Immature natural killer cell (primary cell): ENCODE measurements at places on chromosomes 3 and 15.

DNA sequence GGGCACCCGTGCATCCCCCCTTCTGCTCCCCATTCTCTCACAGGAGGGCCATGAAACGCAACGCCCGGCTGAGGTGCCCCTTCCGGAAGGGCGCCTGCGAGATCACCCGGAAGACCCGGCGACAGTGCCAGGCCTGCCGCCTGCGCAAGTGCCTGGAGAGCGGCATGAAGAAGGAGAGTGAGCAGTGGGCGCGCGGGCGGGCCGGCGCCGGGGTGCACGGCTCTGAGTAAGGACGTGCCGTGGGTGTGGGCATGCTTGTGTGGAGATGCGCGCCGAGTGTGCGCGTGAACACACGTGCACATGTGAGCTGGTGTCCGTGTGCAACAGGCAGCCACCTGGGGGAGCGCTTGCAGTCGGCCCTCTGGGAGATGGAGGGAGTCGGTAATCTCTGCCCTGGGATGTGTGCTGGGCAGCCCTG, 28.1 kb downstream of the NR1I2 start:
- H3K36me3 ChIP-seq, result no peaks in the 10 kb centered on the region
- peak overlapping the region; percentile 87 for H3K4me3 ChIP-seq
- peak; percentile 34 for DNase-seq
- peaks cover 11% of the 10 kb centered on the region for H3K4me1 ChIP-seq
- H3K27ac ChIP-seq, result peak overlapping the region; percentile 46

- no peaks in the 10 kb centered on the region for H3K36me3 ChIP-seq
- H3K27ac ChIP-seq, result peak overlapping the region; percentile 96
- no peak for DNase-seq
- peaks cover 43% of the 10 kb centered on the region for H3K4me1 ChIP-seq
- no peaks in the 10 kb centered on the region for H3K27me3 ChIP-seq
Observed at GRCh38 chr15:95840004-95840403, 490.5 kb upstream of the NR2F2 start.

- no peak for DNase-seq
- peaks cover 45% of the 10 kb centered on the region for H3K4me1 ChIP-seq
- H3K27ac ChIP-seq, result no peak overlapping the region
- H3K4me3 ChIP-seq, result no peak overlapping the region
Observed at GRCh38 chr3:171279972-171280371, 180.2 kb downstream of the TNIK start.

DNA sequence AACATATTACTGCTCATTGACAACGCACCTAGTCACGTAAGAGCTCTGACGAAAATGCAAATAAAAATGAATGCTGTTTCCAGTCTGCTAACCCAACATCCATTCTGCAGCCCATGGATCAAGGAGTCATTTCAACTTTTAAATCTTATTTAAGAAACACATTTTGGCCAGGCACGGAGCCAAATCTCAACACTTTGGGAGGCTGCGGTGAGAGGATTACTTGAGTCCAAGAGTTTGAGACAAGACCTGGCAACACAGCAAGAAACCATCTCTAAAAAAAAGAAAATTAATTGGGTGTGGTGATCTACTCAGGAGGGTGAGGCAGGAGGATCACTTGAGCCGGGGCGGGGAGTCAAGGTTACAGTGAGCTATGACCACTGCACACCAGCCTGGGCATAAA, 22.4 kb upstream of the TM4SF19 start:
- peaks cover 37% of the 10 kb centered on the region for H3K4me1 ChIP-seq
- H3K27ac ChIP-seq, result peak overlapping the region; percentile 16
- DNase-seq, result no peak
- H3K36me3 ChIP-seq, result peaks cover 50% of the 10 kb centered on the region
- H3K4me3 ChIP-seq, result no peak overlapping the region
- peaks cover 8% of the 10 kb centered on the region for H3K27me3 ChIP-seq

DNA sequence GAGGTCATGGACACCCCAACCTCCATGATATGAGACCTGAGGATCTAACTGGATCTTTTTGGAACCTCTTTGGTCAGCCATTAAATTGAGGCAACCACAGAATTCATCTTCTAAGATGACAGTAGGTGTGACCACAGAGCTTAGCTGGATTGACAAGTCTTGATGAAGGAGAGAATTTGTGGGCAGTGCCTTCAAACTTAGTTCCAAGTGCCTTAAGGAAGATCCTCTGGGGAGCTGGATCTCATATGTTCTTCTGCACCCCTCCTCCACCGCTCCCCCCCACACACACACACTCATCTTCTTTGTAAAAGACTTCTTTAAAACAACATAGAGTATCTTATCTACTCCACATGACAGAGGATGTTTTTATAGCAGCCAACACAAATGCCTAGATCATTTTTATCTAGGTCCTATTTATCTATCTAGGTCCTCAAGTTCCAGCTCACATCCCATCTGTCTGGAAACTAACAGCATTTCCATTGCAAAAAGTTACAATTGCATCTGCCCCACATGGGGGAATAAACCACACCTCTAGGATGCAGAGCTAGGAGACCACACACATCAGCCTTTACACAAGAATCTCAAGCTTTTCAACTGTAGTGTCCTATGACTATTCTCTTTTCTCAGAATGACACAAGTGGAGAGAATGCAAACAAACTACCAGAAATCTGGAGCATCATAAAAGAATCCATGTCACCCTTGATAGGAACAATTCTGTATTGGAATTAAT, 37.4 kb downstream of the WWTR1 start:
- no peak for DNase-seq
- H3K4me3 ChIP-seq, result no peak overlapping the region
- H3K4me1 ChIP-seq, result peaks cover 6% of the 10 kb centered on the region
- no peaks in the 10 kb centered on the region for H3K36me3 ChIP-seq
- H3K27ac ChIP-seq, result no peak overlapping the region
- H3K27me3 ChIP-seq, result no peaks in the 10 kb centered on the region

DNA sequence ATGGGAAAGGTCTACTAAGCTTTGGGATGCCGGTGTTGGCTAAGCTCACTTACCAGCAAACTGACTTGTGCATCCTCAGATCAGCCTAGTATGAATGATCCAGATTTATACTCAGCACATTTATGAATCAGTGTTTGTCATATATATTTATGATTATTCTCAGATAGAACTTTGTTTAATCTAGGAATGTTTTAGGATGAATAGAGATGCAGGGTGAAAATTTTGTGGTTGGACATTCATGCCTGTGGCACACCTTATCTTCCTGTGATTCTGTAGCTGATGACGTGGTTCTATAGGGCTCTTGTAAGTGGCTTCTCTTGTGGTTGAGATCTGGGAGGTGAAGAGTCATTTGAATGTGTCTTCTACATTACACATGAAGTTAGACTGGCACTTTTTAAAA, 11.4 kb downstream of the CDIN1 start:
- no peak overlapping the region for H3K27ac ChIP-seq
- peaks cover 13% of the 10 kb centered on the region for H3K4me1 ChIP-seq

- no peak overlapping the region for H3K27ac ChIP-seq
- no peaks in the 10 kb centered on the region for H3K36me3 ChIP-seq
- H3K4me3 ChIP-seq, result no peak overlapping the region
Observed at GRCh38 chr3:72034986-72035385, 250.0 kb upstream of the PROK2 start.

- H3K4me1 ChIP-seq, result no peaks in the 10 kb centered on the region
- no peak overlapping the region for H3K27ac ChIP-seq
- no peak overlapping the region for H3K4me3 ChIP-seq
- DNase-seq, result no peak
Observed at GRCh38 chr15:40538976-40539375, 25.9 kb downstream of the CCDC32 start.

DNA sequence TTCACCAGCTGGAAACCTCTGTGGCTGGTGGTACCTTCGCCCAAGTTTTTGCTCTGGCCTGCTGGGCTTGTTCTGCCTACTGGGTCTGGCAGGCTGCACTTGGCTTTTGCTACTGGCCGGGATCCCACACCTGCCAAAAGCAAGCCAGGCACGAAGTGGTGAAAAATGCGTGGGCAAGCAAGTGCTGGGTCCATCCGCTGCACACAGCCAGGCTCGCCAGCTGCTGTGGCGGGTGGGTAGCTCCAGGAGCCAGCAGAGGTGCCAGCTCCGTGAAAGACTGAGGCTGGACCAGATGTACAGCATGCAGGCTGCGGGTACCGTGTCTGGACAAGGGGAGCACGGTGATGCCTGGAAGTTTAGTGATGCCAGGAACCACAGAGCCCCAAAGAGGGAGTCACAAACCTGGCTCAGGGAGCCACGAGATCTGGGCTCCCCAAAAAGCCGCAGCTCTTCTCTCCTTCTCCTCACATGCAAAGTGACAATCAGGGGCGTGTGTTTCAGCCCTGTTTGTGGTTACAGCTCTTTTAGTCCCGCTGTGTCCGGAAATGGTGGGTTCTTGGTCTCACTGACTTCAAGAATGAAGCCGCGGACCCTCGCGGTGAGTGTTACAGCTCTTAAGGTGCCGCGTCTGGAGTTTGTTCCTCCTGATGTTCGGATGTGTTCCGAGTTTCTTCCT, 1455.6 kb upstream of the GBE1 start:
- H3K4me1 ChIP-seq, result no peaks in the 10 kb centered on the region
- no peak overlapping the region for H3K4me3 ChIP-seq
- no peak for DNase-seq
- H3K27ac ChIP-seq, result no peak overlapping the region
- H3K36me3 ChIP-seq, result no peaks in the 10 kb centered on the region
- peaks cover 2% of the 10 kb centered on the region for H3K27me3 ChIP-seq

- peaks cover 56% of the 10 kb centered on the region for H3K36me3 ChIP-seq
- no peaks in the 10 kb centered on the region for H3K4me1 ChIP-seq
- no peak overlapping the region for H3K27ac ChIP-seq
- H3K4me3 ChIP-seq, result no peak overlapping the region
- H3K27me3 ChIP-seq, result no peaks in the 10 kb centered on the region
- no peak for DNase-seq
Observed at GRCh38 chr3:44451441-44451840, 26.0 kb downstream of the ZNF445 start.

DNA sequence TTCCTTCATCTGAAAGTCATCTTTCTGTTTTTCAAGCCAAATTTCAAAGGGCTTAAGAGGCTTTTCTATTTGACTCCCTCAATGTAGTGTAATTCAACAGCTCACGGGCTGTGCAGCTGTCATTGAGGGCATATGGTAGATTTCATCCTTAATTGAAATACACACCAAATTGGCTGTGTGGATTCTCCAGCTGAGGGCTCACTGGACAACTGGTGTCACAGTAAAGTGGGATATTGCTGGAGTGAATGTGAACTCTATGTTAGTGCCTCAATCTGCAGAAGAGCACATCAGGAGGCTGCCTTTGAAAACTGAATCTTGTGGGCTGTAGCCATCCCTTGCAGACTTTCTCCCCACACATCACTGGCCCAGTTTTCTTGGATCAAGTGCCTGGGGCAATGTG, 120.1 kb downstream of the GALK2 start:
- peaks cover 17% of the 10 kb centered on the region for H3K36me3 ChIP-seq
- no peak for DNase-seq
- H3K4me3 ChIP-seq, result no peak overlapping the region
- H3K27ac ChIP-seq, result no peak overlapping the region

DNA sequence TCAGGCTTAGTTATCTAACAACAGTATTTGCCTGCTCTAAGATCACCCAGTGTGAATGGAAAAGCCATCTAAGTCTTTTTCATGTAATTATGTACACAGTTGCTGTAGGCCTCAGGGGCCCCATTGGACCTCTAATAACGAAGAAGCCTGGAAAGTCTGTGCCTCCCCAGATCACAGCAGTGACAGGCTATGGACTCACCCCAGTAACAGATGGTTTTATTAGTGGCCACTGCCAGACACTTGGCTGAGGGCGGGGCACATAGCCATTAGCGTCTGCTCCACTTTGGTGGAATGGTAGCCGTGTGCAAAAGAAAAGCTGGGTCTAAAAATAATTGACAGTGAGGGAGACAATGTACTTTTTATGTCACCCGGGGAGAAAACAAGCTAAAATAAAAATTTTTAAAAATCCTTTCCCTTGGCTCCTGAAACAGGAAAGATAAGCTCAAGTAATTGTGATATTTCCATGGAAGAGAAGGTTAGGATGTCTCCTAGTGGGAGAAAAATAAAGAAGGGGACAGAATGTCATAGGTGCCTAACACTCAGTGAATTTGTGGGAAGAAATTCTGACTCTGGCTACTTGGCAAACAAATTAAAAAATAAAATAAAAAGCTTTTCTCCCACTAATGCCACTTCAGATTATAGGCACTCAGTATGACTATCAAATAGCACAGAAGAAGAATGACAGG, 44.3 kb upstream of the ZNF385D start:
- no peak for DNase-seq
- no peak overlapping the region for H3K27ac ChIP-seq
- no peaks in the 10 kb centered on the region for H3K36me3 ChIP-seq
- no peaks in the 10 kb centered on the region for H3K27me3 ChIP-seq
- no peaks in the 10 kb centered on the region for H3K4me1 ChIP-seq
- H3K4me3 ChIP-seq, result no peak overlapping the region

- no peaks in the 10 kb centered on the region for H3K4me1 ChIP-seq
- H3K27me3 ChIP-seq, result no peaks in the 10 kb centered on the region
- no peak overlapping the region for H3K27ac ChIP-seq
- H3K36me3 ChIP-seq, result no peaks in the 10 kb centered on the region
- no peak for DNase-seq
Observed at GRCh38 chr3:12268049-12268735, 20.7 kb upstream of the PPARG start.

GRCh38 chr15:67127965-67128364, 62.6 kb downstream of the SMAD3 start:
- peak overlapping the region; percentile 76 for H3K27ac ChIP-seq
- no peak overlapping the region for H3K4me3 ChIP-seq
- no peaks in the 10 kb centered on the region for H3K27me3 ChIP-seq
- DNase-seq, result no peak
- H3K4me1 ChIP-seq, result peaks cover 70% of the 10 kb centered on the region
- H3K36me3 ChIP-seq, result peaks cover 13% of the 10 kb centered on the region

DNA sequence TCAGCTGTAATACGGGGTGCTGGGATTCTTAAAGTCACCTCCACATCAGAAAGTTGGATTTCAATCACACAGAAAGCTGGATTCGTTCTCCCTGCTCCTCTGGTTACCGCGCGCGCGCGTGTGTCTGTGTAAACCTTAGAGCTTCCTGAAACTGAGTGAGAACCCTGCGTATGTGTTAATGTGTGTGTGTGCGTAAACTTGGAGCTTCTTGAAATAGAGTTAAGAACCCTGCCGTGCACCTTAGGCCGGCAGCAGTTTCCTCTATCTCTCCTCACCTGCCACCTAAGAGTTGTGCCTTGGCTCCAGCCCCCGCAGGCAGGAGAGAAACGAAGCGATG, 531 bp downstream of the LZTFL1 start:
- peaks cover 12% of the 10 kb centered on the region for H3K36me3 ChIP-seq
- H3K27me3 ChIP-seq, result peaks cover 8% of the 10 kb centered on the region
- H3K27ac ChIP-seq, result peak overlapping the region; percentile 96
- H3K4me3 ChIP-seq, result peak overlapping the region; percentile 94
- no peak for DNase-seq
- peaks cover 22% of the 10 kb centered on the region for H3K4me1 ChIP-seq

DNA sequence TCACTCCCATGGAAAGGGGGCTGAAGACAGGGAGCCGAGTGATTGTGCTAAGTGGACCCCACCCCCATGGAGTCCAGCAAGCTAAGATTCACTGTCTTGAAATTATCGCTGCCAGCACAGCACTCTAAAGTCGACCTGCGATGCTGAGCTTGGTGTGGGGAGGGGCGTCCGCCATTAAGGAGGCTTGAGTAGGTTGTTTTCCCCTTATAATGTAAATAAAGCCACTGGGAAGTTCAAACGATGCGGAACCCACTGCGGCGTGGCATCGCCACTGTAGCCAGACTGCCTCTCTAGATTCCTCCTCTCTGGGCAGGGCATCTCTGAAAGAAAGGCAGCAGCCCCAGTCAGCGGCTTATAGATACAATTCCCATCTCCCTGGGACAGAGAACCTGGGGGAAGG, 10.9 kb upstream of the SRGAP3 start:
- DNase-seq, result no peak
- H3K4me1 ChIP-seq, result no peaks in the 10 kb centered on the region
- peaks cover 4% of the 10 kb centered on the region for H3K27me3 ChIP-seq
- H3K27ac ChIP-seq, result no peak overlapping the region

- no peak overlapping the region for H3K4me3 ChIP-seq
- no peak overlapping the region for H3K27ac ChIP-seq
- no peaks in the 10 kb centered on the region for H3K36me3 ChIP-seq
Observed at GRCh38 chr3:72290859-72291638, 506.1 kb upstream of the PROK2 start.
